ENCODE measurements at places on chromosomes 7 and 10.

GRCh38 chr10:3389130-3389529, 216.5 kb upstream of the PITRM1 start:
- no peak for DNase-seq

DNA sequence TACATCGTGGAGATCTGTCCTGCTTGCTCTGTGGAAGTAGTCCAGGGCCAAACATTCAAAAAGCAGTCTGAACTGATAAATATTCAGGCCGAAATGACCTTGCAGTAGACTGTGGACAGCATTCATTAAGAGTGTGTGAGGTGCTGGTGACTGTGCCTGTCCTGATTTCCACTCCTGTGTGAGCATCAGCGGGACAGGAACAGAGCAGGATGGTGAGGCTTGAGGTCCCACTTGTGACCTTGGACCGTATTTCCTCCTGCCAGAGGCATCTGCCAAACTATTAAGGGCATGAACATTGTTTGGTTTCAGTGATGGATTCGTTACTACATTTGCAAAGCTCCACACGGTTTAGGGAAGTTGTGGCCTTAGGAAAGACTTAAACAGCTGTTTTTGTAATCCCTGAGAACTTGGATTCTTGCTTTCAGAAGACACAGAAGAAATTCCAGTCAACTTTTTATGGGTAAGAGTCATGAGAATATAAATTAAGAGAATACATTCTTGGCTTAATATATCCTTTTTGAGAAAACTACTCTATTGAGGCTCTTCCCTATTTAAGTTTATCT, 32.8 kb downstream of the CCNY start:
- no peak for DNase-seq

- no peak for DNase-seq
Observed at GRCh38 chr10:120069700-120070099, 177.2 kb downstream of the SEC23IP start.

DNA sequence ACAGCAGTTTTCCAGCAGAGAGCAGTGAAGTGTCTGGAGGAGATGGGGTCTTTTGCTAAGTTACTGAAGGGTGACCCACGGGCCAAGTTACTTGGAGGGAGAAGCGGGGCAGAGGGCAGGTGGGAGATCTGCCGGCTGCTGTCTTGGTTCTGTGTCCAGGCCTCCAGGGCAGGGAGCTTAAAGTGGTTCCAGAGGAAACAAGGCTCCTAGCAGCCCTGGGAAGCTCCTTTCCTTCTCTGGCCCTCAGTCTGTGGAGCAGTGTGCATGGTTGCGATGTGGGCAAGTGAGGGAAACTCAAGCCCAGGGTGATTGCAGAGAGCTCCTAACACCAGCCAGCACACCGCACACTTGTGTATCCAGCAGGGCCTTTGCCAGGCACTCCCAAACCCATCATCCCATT, 6.3 kb downstream of the GHRHR start:
- DNase-seq: no peak

DNA sequence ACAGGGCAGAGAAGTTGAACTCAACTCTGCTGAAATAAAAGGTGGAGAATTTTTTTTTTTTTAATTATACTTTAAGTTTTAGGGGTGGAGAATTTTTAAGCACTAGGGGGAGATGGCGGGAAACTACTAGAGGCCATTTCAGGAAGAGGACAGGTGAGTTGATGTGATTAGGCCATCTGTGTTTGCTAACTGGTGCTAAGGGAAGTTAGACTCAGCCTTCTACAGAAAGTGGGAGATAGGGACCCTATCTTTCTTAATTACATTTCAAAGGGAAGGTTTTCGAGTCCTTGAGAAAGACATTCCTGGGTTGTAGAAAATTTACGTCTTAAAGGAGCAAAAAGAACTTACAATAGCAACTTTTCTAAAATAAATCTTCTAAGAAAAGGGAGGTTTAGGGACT, 124.8 kb downstream of the LHFPL3 start:
- DNase-seq: no peak

GRCh38 chr7:106420210-106420609, 135.4 kb upstream of the NAMPT start:
- no peak for DNase-seq

DNA sequence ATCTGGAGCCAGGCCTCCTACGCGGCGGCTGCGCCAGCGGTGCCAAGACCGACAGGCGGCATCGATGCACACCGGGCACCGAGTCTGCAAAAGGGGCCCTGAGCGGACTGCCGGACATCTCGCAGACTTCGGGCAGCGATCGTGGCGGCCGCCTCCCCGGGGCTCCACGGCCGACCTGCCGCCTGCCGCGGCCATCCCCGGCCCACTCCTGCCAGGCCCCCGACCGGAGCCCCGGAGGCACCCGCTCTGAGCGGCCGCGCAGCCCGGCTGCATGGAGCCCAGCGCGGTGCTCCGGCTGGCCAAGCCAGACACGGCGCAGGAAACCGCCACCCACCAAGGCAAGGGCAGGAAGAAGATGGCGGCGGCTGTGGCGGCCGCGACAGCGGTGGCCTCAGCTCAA, 154.2 kb upstream of the KCTD7 start:
- no peak for DNase-seq

DNA sequence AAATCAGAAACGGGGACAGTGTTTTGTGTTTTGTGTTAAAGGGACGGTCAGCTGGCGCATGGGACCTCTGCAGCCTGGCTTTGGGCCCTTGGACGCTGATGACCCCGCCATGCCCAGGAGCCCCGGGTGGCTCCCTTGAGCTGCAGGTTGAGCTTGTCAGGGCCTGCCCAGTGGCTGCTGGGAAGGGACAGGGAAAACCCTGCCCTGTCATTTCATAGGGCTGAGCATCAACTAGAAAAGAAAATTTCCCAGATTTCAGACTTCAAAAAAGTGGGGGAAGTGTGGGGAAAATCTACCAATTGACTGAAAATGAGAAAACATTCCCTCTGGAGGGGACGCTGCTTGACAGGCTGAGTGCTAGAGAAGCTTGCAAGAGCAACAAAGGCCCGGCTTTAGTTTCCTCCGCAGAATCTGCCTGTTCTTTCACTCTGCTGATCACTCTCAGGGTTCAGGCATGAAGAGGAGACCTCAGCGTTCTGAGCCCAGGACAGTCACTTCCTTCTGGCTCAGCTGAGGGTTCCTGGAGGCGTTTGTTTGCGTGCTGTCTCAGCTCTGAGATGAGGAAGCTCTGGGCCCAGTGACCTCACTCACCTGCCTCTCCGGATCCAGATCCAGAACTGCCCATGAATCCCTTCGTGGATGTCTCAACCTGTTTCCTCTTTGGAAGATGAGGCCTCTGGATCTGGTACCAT, 18.6 kb upstream of the DNAJB6 start:
- no peak for DNase-seq

Measured in activated CD4-positive, alpha-beta T cell treated with anti-CD3 and anti-CD28 coated beads for 4 hours (primary cell).